ENCODE measurements at places on chromosomes 16 and 17.
A peak's percentile ranks its signal among the peaks of the same experiment; 100 is the strongest.

DNA sequence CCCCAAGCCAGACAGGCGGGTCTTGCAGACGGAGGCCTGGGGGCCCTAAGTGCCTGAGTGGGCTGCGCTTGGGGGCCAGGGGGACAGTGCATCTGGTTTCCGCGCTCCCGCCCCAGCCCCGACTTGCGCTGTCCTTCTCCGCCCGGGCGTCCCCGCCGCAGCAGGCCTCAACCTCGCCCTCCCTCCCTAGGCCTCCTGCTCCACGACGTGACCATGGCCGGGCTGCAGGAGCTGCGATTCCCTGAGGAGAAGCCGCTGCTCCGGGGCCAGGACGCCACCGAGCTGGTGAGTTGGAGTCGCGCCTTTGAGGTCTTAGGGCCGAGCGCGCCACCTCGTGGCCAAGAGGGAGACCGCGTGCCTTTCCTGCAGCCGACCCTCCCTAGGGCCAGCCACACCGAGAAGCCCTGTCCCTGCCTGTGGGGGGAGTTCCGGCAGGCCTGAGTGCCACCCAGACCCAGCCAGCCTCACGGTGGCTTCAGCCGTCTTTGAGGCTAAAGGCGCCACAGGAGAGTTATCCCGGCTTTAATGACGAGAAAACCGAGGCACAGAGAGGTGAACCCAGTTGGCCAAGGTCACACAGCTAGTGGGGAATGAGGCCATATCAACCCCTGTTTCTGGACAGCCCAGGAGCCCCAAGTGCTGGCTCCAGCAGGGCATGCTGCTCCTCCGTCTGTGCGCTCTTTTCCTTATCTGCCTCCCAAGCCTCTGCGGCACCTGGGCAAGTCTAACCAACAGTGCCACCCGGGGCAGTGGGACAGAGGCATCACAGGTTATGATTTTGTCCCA, 12.2 kb upstream of the NDRG4 start:
- DNase-seq: peak; percentile 68

GRCh38 chr17:81076141-81076679, 41.3 kb downstream of the BAIAP2 start:
- no peak for DNase-seq

- DNase-seq: no peak
These were observed 26.1 kb downstream of the TOM1L2 start for GRCh38 chr17:17946093-17946492.

DNA sequence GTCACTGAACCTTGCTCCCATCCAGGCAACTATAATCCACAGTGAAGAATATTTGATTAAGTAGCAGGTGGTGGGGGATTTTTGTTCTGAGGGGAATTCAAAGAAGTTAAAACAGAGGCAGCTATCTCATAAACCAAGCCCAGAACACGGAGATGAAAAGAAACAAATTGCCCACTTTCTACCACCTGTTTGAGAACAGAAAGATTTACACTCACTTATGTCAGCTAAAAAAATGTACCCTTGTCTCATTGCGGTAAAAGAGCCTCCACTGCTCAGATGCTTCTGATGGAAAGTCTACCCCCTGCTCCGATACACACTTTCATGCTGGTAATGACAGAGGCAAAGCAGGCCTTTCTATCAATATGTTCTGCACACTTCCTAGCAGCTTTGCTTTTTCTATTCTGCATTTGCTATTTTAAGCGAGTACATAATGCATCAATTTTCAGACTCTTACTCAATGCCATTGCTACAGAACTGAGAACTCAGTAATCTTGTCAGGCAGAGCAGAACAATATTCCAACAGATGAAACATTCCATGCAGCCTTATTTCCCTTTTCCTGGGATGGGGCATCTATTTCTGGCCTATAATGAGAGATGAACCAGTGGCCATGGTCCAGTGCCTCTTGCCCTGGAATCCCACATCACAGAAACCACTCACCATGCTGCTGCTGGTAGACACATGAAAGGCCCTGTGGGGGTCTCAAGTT, 29.0 kb downstream of the CDK5R1 start:
- DNase-seq: no peak

- DNase-seq: no peak
These were observed 115.0 kb downstream of the MGAT5B start for GRCh38 chr17:76983075-76983775.

DNA sequence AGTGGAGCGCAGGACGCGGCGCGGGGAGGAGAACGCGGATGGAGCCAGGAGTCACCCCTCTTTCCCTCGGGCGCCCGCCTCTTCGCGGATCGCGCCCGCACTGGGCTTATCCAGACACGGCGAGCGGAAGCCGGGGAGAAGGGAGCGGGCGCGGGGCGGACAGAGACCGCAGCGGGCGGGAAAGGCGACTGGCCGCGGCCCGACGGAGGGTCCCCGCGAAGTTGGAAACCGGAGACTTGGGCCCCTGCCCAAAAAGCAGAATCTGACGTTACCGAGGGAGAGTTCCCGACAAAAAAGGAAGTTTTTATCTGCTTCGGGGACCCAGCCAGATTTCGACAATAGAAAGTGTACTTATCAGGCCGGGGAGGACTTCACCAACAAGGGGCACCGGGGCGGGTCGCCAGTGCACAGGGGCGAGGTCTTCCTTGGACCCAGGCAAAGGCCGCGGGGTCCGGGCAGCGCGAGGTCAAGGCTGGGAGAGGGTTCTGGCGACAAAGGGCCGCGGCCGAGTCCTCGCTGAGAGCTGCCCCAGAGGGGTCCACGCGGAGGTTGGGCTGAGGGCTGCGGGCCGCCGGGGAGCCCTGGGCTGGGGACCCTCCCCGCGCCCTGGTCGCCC, 519 bp downstream of the ST6GALNAC2 start:
- no peak for DNase-seq

- DNase-seq: no peak
These were observed 764.7 kb upstream of the KIF2B start for GRCh38 chr17:53058031-53058430.

GRCh38 chr17:42700586-42701289, 18.4 kb downstream of the CNTNAP1 start:
- no peak for DNase-seq

GRCh38 chr17:78993981-78994671, 14.4 kb upstream of the LGALS3BP start:
- no peak for DNase-seq

GRCh38 chr17:67558740-67559380, 158.9 kb upstream of the NOL11 start:
- DNase-seq: no peak

- DNase-seq: no peak
These were observed 72.6 kb downstream of the CLEC16A start for GRCh38 chr16:11016993-11017392.

- DNase-seq: no peak
These were observed 1.2 kb upstream of the YPEL2 start for GRCh38 chr17:59330053-59330942.

- no peak for DNase-seq
These were observed 168.1 kb downstream of the C16orf95 start for GRCh38 chr16:87149051-87149450.

GRCh38 chr17:66398617-66399016, 96.2 kb downstream of the PRKCA start:
- no peak for DNase-seq
